ENCODE measurements at places on chromosomes 5 and 9.

GRCh38 chr9:92275541-92275940, 18.0 kb downstream of the IARS1 start:
- DNase-seq = peak; percentile 7

GRCh38 chr9:97307091-97307490, 368 bp upstream of the CCDC180 start:
- DNase-seq = peak; percentile 46

GRCh38 chr9:34826999-34827538, 117.1 kb upstream of the CCL21 start:
- no peak for DNase-seq

- DNase-seq = no peak
These were observed 256.0 kb downstream of the FBXL17 start for GRCh38 chr5:108125771-108126511.

- DNase-seq = peak; percentile 39
These were observed 68.6 kb upstream of the DPYSL3 start for GRCh38 chr5:147578228-147579024.

DNA sequence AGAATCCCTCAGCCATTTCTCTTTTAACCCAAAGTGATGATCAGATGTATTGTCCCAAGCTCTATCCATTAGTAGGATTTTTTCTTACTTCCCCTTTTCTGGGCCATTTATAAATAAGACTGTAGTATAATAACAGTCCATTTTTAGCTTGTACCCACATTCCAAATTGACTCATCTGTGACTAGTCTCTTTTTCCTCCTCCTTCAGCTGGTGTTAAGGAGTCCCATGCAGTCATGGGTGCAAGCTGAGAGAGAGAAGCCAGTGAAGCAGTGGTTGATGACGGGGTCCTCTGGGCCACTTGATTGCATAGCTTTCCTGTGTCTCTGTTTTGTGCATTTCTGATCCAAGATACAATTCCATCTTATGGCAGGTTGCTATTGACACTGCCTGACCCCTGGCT, 476.0 kb upstream of the CD180 start:
- peak; percentile 57 for DNase-seq

DNA sequence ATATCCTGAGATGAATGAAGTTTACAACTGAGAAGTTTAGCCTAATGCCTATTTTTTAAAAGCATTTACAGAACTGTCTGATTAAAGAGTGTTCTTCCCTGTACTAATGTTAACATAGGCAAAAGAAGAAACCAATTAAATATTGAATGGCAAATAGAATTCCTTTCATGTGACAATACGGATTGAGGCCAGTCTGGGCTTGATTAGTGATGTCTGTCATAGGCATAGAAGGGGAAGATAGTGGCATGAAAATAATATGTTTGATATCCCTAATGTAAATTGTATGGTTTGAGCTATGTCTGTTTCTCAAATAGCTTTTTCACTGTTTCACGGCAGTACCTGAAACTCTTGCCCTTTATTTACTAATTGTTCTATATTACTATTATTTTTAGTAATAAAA, 443.1 kb upstream of the CLINT1 start:
- no peak for DNase-seq

GRCh38 chr9:127273326-127273725, 8.8 kb downstream of the GARNL3 start:
- DNase-seq = no peak

GRCh38 chr5:175092691-175093090, 351.3 kb downstream of the DRD1 start:
- no peak for DNase-seq

DNA sequence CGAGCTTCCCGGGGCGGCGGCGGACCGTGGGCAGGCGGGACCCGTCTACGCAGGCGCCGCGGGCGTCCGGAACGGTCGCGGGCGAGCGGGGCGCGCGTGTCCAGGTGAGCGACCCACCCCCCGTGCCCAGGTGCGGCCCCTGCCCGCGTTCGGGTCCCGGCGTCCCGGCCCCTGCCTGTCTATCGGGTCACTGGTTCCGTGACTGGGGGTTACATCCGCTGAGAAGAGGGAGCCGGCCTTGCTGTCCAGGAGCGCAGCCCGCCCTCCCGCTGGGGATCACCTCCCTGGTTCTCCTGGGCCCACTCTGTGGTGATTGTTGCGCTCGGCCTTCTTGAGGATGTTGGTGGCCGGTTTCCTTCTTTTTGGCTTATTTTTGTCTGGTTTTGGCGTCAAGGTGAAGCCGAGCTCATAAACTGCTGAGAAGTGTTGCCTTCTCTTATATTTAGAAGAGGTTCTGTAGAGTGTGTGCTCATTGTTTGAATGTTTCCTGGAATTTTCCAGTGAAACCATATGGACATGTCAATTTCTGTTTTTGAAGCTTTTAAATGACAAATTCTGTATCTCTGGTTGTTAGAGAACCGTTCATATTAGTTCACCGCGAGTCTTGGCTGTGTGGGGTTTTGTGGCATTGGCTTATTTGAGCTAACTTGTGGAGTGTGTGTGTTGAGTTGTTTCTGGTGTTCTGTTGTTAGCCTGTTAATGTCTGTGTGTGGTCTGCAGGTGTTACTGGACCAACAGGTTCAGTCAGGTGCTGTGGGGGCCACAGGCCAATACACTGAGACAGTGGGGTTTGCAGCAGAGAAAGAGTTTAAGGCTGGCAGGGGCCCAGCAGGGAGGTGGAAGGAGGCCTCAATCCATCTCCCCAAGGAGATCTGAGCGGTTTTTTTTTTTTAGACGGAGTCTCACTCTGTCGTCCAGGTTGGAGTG, 621 bp downstream of the CEP72 start:
- DNase-seq = peak; percentile 8

- DNase-seq = peak; percentile 61
These were observed 75.3 kb downstream of the SLC1A3 start for GRCh38 chr5:36681711-36682110.

GRCh38 chr9:69470186-69470977, 145.4 kb downstream of the ENTREP1 start:
- no peak for DNase-seq

- DNase-seq = no peak
These were observed 33.7 kb downstream of the NCS1 start for GRCh38 chr9:130205912-130206311.

- DNase-seq = no peak
These were observed 453.5 kb downstream of the CAAP1 start for GRCh38 chr9:26439061-26439624.

GRCh38 chr5:37554938-37555337, 175.8 kb downstream of the WDR70 start:
- peak; percentile 43 for DNase-seq

GRCh38 chr5:151060742-151061141, 20.1 kb downstream of the TNIP1 start:
- DNase-seq = no peak

- DNase-seq = no peak
These were observed 421.7 kb downstream of the CDH12 start for GRCh38 chr5:22431406-22431805.

- DNase-seq = no peak
These were observed 13.0 kb downstream of the SUSD3 start for GRCh38 chr9:93071464-93071863.

DNA sequence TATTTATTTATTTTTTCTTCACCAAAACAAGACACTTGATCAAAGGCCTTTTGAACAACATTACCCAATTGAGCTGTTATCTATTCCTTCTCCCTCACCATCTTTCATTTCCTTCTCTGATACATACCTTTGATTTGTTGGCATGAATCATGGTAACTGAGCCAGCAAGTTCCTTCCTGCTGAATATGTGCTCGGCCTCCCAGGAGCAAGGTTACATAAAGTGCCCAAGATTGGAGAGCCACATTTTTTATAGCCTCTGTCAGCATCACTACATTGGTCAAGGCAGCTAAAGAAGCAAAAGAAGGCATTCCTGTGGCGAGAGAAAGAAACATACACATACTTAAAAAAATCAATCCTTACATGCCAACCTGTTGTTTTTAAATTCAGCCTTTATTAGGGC, 369.6 kb downstream of the CYLC2 start:
- DNase-seq = no peak

DNA sequence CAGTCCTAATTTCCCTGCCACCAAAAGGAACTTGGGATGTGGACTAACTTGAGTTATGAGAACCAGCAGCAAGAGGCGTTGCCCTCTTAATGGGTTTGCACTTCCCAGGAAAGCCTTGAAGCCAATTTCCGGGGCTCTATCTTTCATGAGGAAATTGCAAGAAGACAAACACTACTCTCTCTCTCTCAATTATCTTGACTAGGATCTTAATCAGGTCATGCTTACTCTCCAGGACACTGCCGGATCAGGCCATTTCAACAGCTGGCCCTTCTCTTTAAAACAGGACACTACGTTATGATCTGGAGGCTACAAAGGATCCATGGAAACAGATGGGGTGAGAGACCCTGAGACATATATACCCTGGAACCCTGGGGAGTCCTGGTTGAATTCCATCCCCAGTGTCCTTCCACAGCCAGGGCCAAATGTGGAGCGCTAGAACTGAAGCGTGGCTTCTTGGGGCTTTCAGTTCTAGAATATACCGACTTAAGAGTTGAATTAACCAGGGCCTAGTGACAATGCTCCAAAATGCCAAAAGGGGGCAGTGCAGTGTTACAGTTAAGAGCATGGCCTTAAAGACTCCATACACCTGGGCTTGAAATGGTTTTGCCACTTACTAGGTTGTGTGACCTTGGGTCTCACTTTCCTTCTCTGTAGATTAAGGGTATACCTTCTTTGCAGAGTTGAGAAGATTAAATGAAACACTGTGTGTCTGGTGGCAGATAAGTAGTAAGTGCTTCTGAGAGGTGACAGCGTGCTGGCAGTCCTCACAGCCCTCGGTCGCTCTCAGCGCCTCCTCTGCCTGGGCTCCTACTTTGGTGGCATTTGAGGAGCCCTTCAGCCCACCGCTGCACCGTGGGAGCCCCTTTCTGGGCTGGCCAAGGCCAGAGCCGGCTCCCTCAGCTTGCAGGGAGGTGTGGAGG, 21.1 kb downstream of the FAM219A start:
- DNase-seq = peak; percentile 78

GRCh38 chr5:163571744-163572143, 66.3 kb downstream of the MAT2B start:
- no peak for DNase-seq

DNA sequence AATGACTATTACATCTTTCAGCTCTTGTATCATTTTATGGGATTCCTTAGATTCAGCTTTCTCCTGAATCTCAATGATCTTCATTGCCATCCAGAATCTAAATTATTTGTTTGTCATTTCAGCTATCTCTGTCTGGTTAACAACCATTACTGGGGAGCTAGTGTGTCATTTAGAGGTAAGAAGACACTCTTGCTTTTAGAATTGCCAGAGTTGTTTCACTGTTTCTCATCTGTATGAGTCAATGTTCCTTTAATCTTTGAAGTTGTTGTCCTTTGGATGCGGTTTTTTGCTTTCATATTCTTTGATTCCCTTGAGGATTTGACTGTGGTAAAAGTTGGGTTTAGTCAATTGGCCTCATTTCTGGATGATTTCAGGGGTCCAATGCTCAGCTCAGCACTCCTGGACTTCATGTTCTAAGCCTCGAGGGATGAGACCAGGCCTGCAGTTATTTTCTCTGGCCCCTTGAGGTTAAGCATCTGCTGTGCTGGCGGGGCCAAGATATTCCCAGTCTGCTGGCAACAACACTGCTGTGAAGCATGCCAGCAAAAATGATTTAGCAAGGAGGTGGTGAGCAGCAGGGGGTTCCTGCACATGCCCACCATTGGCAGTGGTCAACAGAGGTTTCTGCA, 102.4 kb upstream of the PCSK5 start:
- DNase-seq = no peak

DNA sequence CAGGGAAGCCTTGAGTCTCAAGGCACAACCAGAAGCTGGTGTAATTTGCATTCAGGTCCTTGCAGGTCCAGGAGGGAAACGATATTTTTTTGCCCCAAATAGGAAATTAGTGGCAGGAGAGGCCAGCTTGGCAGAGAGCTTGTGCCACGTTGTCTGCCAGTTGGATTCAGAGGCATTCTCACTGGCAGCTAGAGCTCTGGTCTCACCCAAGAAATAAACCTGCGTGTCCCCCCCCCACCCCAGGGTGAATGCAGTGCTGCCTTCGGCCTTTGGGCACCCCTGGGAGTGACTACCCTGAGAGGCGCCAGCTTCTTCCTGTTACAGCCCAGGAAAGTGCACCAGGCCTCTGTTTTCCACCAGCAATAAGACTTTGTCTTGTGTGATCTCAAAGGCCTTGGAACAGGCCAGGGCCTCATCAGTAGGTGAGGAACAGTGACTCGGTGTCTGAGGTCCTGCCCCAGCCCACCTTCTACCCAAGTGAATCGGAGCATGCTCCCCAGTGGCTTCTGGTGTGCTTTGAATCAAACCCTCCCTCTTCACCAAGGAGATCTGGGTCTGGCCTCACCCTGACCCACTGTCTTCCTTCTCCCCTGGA, 68.4 kb downstream of the HSPA4 start:
- DNase-seq = no peak

GRCh38 chr5:172284611-172284980, 1.0 kb upstream of the UBTD2 start:
- DNase-seq = peak; percentile 24

DNA sequence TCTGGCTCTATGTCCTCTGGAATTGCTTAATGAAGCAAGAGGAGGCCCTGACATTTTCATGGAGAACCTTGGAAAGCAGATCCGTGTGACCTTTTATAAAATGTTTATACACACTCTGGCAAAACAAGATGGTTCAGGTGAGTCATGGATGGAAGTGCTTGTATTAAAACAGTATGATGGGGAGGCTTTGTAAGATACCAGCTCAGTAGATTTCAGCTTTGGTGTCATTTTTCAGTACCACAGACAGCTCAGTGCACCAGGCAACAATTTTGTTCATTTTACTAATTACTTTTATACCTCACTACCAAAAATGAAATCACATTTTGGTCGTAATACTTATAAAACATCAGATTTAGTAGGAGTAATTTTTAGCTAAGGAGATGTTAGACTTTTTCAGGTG, 5.2 kb downstream of the KCNN2 start:
- DNase-seq = no peak

DNA sequence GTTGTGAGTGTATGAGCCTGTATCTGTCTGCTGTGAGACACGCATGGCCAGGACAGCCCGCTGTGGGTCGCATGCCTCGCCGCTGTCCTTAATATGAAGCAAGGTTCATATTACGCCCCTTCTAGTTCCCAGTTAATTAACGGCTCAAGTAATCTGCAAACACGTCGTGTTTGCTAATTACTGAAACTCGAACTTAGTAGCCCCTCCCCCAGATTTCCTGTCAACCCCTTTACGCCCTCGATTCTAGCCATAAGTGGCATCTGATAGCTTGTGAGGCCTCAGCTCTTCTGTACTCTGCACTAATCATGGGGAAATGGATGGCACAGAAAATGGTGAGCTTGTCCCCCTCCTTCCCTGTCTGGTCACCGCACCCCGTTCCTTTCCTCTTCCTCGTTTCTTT, 116.9 kb upstream of the OTULINL start:
- no peak for DNase-seq

DNA sequence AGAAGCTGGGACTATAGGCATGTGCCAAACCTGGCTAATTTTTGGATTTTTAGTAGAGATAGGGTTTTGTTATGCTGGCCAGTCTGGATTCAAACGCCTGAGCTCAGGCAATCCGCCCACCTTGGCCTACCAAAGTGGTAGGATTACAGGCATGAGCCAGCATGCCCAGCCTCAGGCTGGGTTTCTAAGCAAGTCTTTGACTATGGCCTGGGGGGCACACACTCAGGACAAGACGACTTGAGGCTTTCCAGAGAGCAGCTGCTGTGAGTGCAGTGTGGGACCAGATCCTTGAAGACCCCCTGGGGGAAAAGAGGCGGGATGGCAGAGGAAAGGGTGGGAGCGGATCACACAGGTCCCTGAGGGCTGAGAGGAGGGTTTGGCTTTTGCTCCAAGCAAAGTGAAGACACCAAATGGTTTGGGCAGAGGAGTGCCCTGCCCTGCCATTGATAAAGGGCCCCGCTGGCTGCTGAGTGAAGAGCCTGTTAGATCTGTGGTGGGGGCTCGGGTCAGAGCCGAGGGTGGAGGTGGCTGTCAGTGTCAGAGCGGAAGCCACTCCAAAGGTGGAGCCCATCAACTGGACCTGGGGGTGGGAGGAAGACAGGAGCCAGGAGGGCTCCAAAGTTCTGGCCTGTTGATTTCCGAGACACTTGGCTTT, 46.8 kb upstream of the FUBP3 start:
- no peak for DNase-seq
